ENCODE measurements at places on chromosomes 12 and 14. TPM values are rescaled to one million over a fixed set of nuclear protein-coding genes. Genes with fewer than 3 reads are reported as not detected.

Gene ANKRD13A
- 135 TPM for total RNA-seq

- no peak for DNase-seq
These were observed 1796.3 kb upstream of the FLRT2 start for GRCh38 chr14:83733670-83734069.

DNA sequence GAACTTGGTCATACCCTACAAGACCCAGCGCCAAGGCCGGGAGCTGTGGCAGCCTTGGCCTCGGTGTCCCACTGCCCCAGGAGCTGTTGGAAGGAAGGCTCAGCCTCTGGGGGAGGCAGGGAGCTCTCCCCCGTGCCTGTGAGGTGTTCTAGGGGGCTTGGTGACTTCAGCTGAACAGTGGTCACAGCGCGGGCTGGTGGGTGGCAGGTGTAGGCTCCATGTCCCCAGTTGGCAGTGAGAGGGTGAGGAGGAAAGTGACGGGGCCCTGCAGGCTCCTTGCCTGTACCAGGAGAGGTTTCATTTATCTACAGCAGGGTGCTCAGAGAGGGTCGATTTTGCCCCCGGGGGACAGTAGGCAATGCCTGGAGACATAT, 47.5 kb downstream of the DLK1 start:
- DNase-seq: no peak

DNA sequence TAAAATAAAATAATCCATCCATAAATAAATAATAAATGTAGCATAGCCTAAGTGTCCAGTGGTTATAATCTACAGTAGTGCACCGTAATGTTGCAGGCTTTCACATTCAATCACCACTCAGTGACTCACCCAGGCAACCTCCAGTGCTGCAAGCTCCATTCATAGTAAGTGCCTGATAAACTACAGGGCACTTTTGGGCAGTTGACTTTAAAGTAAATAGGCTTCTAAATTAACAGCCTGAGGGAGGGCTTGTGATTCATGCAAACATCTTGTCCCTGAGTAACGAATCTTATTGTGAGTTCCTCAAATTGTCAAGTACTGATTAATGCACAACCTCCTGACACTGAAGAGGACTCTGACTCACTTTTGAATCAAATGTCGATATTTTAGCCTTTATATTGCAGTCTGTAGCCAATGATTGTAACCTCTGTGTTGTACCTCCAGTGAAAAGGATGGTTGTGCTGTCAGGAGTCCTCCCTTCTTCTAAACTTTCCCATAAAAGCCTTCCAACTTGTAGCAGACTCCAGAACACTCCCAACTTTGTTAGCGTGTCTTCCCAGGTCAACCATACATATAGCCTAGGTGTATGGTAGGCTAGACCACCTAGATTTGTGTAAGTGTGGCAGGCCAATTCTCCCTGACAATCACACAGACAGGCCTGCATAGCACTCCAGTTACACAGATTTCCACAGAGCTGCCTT, 55.0 kb upstream of the BICD1 start:
- no peak for DNase-seq

Data from activated B cell treated with CpG ODN at 0.5 μM for 24 hours (primary cell).